Panc1 (cell line): ENCODE measurements at places on chromosomes 16 and 17. TPM values are rescaled to one million over a fixed set of nuclear protein-coding genes. Genes with fewer than 3 reads are reported as not detected.

The WRAP53 gene
- total RNA-seq: 27.0 TPM

The TOX3 gene
- 3.4 TPM for total RNA-seq

The TEX19 gene
- total RNA-seq: 0.21 TPM

The SRRM2 gene
- 617 TPM for total RNA-seq

The HID1 gene
- total RNA-seq: 10.9 TPM

The BLMH gene
- 59.0 TPM for total RNA-seq

The FSCN2 gene
- 1.2 TPM for total RNA-seq

The OR2C1 gene
- total RNA-seq: not detected

The P2RX1 gene
- total RNA-seq: not detected

The TAC4 gene
- total RNA-seq: not detected

The CLDN7 gene
- total RNA-seq: 43.1 TPM

The NAGPA gene
- 19.2 TPM for total RNA-seq

The EPOP gene
- 19.9 TPM for total RNA-seq

- DNase-seq: no peak
Observed at GRCh38 chr17:56690441-56691291, 97.2 kb downstream of the NOG start.

DNA sequence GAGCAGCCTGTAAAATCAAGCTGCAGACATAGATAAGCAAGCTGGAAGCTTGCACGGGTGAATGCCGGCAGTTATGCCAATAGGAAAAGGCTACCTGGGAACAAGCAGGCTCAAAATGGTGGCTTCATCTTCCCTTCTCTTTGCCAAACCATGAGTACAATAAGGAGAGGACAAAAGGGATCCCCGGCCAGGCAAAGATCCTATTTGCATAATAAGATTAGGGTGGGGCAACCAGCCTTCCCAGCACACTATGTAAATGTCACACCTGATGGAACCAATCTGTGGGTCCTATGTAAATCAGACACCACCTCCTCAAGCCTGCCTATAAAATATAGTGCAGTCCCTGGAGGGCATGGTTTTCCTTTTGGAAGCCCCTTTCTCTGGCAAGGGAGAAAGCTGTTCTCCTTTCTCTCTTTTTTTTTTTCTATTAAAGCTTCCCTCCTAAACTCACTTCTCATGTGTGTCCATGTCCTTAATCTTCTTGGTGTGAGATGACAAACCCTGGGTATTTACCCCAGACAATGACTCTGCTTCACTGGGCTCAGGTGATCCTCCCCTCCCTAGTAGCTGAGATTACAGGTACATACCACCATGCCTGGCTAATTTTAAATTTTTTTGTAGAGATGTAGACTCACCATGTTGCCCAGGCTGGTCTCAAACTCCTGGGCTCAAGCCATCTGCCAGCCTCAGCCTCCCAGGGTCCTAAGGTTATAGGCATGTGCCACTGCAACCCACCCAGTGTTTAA lies 44.2 kb downstream of the PSMD12 start:
- DNase-seq: no peak

GRCh38 chr17:78368348-78368747 lies 8.5 kb upstream of the SOCS3 start:
- no peak for DNase-seq

GRCh38 chr16:3837851-3838586 lies 42.5 kb downstream of the CREBBP start:
- no peak for DNase-seq

DNA sequence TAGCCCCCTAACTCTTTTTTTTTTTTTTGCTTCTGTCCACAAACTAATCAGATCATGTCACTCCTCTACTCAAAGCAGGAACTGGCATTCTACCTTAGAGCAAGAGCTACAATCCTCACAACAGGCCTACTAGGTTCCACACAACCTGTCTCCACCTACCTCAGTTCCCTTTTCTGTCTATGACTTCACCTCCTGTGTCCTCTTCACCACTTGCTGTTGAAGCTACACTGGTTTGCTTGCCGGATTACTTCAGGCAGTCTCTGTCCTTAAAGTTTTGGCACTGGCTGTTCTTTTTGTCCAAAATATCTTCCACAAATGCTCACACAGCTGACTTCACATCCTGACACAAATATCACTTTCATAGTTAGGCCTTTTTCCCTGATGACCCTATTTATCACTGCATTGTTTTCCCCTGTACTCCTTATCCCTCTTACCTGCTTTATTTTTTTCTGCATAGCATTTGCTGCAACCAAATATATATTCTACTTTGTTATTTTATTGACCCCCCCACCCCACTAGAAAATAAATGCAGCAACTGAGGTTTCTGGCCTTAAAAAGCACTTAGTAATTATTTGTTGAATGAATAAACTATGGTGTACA lies 72.0 kb downstream of the KANSL1 start:
- no peak for DNase-seq

GRCh38 chr17:17710728-17711541 lies 29.7 kb downstream of the RAI1 start:
- DNase-seq: no peak

- DNase-seq: no peak
Observed at GRCh38 chr17:75047398-75048098, 523 bp downstream of the KCTD2 start.

DNA sequence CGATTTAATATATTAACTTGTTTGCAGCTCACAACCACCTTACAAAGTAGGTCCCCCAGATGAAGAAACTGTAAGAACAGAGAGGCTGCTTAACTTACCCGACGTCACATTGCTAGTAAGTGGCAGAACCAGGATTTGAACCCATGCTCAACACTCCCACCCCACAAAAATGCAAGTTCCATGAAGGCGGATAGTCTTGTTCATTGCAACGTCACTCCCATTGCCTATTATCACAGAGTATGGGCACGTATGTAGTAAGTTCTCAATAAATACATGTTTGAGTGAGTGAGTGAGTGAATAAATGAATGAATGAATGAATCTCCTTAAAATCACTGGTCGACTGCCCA lies 1.1 kb downstream of the USP31 start:
- no peak for DNase-seq

DNA sequence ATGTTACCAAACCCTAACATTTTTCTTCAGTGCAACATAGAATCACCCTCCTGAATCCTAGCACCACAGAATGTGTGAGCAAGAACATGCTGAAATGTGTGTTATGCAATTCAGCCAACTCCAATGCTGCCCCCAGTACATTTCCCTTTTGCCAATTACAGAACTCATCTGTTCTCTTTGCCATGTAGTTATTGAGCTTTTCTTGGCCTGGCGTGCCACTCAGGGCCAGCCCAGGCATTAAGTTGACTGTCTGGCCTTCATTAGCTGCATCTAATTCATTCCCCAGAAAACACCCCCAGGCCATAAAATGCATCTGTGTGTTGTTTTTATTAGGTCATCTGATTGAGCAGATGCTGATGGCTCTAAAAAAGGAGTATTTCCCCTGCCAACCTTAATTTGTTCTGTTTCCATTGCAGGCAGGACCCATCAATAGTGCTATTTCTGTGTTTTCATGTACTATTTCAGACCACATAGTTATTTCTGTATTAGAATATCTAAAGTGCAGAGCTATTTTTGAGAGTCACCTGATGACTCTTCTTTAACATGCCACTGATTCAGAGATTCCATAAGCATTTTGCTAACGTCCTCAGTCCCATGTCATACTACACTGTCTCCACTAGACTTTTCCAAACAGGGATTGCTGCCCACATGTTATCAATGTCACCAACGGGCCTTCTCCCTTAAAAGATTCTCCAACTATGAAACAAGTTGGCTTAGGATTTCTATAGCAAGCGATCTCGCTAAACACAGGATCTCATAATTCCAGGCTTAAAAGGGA lies 969.7 kb downstream of the CDH11 start:
- no peak for DNase-seq

GRCh38 chr17:17872547-17873345 lies 36.0 kb upstream of the SREBF1 start:
- DNase-seq: no peak

GRCh38 chr16:4846503-4846900 lies 586 bp downstream of the GLYR1 start:
- DNase-seq: no peak

DNA sequence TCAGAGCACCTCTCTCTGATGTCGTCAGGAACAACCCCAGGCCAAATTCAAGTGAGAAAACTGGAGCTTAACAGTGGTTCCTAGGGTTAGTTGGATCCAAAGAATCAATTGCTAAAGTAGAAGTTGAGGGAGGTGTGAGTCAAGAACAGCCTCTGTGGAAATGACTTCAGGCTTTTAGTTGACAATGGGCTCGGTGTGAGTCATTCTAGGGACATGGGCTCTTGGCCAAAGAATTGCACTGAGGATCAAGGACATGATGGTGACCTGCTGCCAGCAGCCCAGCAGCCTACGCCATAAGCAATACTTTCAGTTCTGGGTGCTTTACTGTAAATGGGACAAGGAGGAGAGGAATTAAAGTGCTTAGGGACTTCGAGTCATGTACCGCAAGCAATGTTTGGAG lies 32.1 kb upstream of the SMURF2 start:
- no peak for DNase-seq

DNA sequence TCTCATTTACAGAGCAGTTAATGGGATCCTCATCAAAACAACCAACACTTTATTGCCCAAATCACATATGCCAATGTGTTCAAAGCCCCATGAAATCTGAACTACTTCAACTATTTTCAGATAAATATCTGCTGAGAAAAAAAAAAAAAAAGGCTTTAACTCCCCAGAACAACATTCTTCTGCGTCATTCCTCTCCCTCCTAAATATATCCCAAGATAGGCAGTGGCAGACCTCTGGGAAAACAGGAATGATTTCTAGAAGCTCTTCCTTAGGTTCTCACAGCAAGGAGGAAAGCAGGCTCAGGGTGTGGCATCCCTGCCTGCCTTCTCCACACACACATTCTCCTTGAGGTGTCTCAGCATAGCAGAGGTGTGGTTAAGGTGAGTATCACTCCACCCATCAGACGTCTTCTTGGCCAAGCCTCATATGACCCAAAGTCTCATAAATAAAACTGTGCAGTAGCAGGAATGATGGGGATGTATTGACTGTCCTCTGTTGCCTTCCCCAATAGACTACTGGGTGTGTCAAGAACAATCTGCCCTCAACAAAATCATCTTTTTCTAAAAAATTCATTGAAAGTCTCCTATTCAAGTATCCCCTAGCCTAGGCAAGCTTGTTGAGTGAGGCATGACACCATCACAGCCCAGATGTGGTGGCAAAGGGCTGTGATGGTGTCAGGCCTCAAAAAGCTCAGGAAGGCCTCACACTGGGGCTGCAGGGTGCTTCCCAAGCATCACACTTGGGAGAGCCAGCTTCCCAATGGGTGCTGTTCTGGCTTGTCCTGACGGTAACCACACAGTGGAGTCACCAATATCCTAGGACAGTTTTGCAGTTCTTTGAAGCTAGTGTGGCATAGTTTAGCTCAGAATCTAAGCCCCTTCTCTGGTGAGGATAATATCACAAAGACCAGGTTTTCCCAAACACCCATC lies 135.4 kb upstream of the SOX9 start:
- DNase-seq: no peak

- no peak for DNase-seq
Observed at GRCh38 chr16:77967054-77967904, 55.1 kb upstream of the CLEC3A start.

GRCh38 chr17:58786586-58787295 lies 31.1 kb downstream of the PPM1E start:
- DNase-seq: no peak

DNA sequence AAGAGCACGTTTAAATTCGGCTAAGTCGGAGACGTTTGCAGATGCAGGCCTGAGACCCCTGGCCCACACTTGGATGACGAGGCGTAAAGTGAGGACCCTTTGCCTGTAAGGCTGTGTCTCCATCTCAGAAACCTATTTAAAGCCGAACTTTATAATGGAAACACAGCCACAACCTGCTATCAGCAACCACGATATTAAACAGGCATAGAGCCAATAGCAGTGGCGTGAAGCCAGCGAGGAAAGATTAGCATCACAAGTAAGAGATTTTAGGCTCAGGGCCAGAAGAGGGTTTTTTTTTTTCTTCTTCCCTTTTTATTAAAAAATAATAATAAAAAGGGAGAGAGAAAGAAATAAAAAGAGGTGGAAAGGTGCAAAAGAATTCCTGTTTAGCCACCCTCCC lies 111.3 kb upstream of the NOL11 start:
- DNase-seq: no peak

DNA sequence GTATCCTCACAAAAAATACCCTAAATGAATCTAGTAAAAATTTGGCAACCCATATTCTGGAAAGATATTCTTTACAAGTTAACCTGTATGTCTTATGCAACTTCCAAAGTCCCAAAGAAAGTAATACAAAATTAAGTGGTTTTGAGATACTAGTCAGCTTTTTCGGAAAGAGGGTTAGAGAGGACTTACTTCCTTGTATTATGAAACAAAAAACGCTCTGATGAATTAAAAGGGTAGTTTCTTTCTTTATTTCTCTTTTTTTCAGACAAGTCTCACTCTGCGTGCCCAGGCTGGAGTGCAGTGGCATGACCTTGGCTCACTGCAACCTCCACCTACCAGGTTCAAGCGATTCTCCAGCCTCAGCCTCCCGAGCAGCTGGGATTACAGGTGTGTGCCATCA lies 51.6 kb downstream of the KANSL1 start:
- DNase-seq: no peak

DNA sequence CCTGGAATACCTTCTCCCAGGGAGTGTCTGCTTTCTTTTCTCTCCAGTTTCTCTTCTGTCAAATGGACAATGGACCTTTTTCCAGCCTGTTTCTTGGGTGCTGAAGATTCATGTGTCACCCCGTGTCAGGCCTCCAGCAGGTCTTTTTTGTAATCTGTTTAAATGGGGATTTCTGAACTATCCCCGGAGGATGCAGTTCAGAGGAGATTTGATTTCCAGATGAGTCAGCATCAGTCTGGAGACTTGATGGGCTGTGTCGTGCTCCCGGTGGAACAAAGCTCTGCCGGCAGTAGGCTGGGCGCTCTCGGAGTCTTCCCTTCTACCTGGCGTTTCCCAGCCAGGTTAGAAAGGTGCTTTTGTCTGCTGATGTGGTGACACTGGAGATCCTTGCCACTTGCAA lies 440.6 kb downstream of the HS3ST3B1 start:
- DNase-seq: no peak

GRCh38 chr16:85851034-85851785 lies 47.8 kb upstream of the IRF8 start:
- no peak for DNase-seq

GRCh38 chr16:51820176-51820575 lies 669.1 kb upstream of the SALL1 start:
- no peak for DNase-seq

GRCh38 chr16:57937861-57938260 lies 33.1 kb downstream of the CNGB1 start:
- no peak for DNase-seq

- DNase-seq: no peak
Observed at GRCh38 chr16:84700446-84701300, 873 bp downstream of the USP10 start.

- DNase-seq: no peak
Observed at GRCh38 chr17:58153046-58153445, 4.9 kb downstream of the OR4D1 start.

DNA sequence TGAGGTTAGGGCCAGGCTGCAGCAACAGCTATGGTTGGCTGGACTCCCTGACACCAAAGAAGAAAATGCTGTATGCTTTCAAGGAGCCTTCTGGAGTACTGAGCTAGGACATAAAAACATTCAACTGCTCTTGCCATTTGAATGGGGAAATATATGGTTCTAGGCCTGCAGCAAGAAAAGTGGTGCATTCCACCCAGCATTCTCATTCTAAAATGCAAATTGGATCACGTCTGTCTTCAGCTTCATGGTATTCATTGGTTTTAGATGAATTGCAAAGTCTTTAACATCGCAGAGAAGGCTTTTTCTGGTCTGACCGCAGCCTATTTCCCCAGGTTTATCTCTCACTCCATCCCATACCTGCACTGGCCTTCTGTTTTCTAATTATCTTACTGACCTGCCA lies 27.1 kb upstream of the SOX9 start:
- DNase-seq: no peak
